Non-pigmented ciliary epithelial cell (primary cell): ENCODE measurements at places on chromosomes 5 and 9.

DNA sequence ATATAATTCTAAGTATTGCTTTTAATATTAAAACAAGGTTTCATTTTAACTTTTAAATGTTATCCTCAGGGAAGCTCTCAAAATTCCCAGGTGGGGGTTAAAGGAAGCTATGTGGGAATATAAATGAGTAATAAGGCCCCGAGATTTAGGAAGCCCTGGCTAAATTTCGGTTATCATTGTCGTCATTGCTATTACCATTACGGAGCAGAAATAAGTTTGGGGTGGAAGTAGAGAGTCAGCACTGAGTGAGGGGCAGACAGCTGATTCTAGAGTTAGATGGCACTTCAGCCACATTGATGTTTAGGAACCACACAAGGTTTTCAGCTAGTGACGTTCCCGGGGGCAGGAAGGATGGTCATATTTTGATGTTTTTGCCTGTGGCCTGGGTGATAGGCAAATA lies 74.9 kb downstream of the NREP start:
- DNase-seq = no peak

DNA sequence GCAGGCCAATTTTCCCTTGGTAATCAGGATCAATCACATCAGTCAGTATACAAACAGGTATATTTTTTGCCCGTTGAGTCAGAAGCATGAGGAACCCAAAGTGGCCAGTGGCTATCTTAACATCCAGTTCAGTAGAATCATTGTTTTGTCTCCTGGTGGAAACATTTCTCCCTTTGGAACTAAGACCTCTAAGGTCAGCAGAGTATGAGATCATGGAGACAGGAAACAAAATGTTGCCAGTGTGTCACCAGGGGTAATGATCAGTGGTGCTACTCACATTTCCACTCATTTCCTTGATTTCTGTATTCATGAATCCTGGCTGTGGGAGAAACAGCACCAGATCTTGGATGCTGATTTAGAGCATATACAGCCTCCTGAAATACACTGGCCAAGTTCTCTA lies 553.0 kb downstream of the CSNK1G3 start:
- DNase-seq = no peak

DNA sequence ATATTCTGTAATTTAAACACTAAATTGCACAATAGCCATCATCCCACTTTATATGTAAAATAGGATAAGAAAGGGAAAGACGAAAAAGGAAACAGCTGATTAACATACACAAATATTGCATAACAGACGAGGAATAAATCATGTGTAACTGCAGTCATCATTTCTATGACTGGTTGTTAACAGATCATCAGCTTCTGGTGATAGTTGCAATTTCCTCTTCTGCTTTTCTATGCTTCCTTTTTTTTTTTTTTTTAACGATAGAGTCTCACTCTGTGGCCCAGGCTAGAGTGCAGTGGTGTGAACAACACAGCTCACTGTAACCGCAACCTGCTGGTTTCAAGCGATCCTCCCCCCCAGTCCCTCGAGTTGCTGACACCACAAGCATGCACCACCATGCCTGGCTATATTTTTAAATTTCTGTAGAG lies 22.5 kb upstream of the JAKMIP2 start:
- DNase-seq = no peak

- DNase-seq = no peak
Measured at GRCh38 chr9:95770653-95771131, 104.8 kb upstream of the ERCC6L2 start.

DNA sequence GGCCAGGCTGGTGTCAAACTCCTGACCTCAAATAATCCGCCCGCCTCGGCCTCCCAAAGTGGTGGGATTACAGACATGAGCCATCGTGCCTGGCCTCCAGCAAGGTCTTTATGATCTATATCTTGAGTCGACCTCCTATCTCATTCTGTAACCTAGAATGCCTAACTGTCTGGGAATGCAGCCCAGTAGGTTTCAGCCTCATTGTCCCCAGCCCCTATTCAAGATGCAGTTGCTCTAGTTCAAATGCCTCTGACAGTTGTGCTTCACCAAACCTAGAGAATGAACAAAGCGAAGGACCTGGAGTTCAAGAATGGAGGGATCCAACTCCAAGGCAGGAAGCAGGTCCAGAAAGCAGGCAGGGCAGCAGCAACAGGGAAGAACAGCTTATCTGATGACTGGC lies 30.8 kb downstream of the GLRX start:
- DNase-seq = no peak

DNA sequence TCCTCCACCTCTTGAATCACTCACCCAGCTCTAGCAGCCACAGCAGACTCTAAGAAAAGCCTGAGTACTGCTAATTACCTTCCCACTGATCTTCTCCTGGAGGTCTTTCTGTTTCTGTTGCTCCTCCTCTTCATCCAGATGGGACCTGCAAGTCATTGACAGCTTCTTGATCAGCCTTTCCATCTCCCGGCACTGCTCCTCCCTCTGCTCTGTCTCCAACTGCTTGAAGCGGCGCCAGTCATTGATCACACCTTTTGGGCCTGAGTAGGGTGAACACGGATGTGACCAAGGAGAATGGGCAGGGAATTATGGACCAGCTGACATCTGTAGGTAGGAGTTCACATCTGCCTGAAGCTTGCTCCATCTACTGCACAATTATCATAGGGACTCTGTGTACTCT lies 5.5 kb downstream of the PDCL start:
- no peak for DNase-seq

- no peak for DNase-seq
Measured at GRCh38 chr5:59496524-59497134, 396.9 kb downstream of the PDE4D start.

DNA sequence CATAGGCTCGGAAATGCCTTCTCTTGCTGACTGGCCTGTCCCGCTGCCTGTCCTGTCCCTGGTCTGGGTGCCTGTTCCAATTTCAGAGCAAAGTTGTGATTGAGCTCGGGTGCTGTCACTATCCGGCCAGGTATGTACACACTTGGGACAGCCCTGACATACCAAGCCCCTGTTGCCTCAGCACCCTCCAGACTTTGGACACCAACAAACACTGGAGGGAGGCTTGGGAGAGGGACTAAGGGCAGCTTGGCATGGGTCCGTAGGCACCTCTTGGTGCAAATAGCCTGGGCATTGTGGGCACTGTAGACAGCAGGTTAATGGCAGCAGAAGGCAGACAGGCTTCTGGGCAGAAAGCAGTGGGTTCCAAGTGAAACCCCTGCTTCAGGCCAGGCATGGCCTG lies 86.3 kb upstream of the SEMA6A start:
- DNase-seq = no peak

- no peak for DNase-seq
Measured at GRCh38 chr9:121455527-121456239, 44.0 kb downstream of the GGTA1 start.

- no peak for DNase-seq
Measured at GRCh38 chr9:128818839-128819715, 777 bp downstream of the ENDOG start.

DNA sequence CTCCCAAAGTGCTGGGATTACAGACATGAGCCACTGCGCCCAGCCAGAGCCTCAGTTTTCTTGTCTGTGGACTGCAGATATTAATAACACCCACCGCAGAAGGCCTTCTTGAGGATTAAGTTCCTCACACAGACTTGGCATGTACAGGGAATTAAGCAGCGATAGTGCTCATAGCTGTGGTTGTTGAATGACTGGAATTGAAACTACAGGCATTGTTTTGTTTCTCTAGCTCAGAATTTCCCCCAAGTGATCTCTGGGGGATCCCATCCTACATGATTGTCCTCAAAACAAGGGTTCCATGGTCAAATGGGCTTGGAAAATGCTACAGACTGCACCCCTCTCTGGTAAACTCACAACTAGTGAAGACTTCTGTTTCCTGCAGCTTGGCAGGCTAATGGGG lies 44.2 kb upstream of the TDRD7 start:
- DNase-seq = no peak

DNA sequence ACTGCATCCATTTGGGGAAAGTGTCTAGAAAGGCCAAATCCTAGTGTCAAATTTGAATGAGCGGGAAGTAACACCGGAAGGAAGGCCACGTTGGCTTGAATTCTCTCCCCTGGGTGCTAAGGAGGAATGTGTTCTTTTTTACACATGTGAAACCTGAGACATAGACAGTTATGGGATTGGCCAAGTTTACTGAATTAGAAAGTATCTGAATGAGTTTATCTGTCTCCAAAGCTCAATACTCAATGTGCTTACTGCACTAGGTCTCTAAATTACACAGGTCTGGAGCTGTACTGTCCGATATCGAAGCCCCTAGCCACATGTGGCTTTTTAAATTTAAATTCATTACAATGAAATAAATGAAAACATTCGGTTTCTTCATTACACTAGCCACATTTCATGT lies 6.0 kb downstream of the DMRT1 start:
- no peak for DNase-seq

DNA sequence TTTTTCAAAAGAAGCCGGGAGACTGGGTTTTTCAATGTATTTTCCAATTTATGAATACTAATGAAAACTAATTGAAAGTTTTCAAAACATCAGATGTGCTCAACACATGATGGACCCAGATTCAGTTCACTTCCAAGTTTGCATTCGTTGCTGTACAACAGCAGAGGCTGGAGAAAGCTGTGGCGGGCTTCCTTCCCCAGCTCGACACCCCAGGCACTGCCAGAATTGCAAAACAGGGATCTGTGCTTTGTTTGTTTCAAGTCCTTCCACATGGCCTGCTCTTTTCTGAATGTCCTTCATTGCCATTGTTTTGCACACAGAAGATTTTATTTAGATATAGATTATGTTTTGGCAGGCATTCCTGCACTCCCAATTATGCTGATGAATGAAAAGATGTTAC lies 30.3 kb upstream of the INSYN2B start:
- no peak for DNase-seq

DNA sequence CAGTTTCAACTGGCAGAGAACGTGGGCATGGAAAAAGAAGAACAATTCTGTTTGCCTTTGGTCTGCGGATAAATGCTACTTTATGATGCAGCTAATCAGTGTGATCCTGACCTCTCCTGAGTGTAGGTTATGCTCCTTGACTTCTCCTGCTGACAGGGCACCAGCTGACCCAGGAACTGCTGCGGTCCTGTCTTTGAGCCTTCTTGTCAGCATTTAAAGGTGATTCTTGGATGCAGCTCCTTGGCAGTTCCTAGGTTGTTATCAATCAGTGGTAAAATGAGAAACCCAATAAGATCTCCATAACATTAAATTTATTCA lies 150.3 kb upstream of the FGF10 start:
- DNase-seq = no peak

DNA sequence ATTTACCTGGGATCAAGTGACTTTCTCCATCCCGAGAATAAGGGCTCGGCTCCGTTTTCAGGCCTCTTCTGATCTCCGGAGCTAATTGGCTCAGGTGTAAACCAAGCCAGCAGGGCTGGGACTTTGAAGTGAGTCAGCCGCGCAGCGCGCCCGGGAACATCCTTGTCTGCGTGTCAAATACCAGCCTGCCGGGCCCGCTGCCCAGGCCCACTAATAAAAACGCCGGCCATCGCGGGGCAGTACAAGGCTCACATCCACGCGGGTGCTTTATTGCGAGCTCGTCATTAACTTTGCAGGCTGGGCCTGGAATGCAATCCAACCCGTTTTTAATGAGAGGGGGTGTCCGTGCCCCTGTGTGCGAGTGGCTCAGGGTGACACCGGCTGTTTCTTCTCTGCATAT lies 416.8 kb downstream of the IRX2 start:
- DNase-seq = no peak

DNA sequence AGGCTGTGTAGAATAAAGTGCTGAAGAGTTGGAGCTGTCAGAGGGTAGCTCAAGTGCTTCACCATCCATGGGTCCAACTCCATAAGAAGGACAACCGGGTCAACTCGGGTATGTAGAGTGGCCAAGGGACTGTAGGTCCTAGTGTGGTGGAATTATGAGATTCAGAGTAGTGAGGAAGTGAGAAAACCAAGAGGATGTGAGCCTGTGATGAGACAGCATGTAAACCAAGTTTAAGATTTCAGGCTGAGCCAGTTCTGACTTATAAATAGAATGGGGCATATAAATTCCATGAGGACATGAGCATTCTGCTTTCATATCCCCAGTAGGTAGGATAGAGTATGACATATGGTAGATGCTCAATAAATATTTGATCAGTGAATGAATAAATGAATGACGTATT lies 96.3 kb downstream of the CFAP95 start:
- no peak for DNase-seq

DNA sequence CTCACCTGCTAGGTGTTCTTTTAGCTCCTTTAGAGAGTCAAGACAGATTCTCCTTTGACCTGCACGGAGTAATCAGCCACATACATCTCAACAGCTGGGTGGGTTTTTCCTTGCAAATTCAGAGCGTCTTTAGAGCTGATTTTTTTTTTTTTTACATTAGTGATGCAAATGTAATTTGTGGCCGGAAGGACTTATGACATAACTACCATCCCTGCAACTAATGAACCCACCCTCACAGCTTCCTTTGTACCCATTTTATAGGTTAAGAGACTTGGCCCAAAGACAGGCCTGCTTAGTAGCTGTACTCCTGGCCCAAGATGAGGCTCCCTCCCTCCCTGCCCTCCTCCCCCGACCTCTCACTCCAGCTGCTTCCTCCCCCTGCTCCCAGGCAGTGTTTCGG lies 69.9 kb upstream of the NIPAL4 start:
- no peak for DNase-seq

DNA sequence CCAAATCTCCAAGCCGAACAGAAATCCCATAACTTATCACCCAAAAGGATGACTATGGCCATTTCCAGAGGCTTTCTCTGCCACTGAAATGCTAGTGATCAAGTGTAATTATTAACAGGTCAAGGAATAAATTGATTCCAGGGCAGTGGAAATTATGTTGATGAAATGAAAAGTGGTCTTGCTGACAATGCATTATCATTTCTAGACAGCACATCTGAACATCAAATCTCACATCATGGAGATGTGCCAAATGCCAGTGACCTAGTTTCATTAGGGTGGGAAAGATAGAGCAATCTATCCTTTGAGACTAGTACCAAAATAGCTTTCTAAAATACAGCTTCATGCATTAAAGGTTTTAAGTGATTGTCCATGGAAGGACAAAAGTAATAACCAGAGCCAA lies 86.1 kb downstream of the AUH start:
- no peak for DNase-seq

DNA sequence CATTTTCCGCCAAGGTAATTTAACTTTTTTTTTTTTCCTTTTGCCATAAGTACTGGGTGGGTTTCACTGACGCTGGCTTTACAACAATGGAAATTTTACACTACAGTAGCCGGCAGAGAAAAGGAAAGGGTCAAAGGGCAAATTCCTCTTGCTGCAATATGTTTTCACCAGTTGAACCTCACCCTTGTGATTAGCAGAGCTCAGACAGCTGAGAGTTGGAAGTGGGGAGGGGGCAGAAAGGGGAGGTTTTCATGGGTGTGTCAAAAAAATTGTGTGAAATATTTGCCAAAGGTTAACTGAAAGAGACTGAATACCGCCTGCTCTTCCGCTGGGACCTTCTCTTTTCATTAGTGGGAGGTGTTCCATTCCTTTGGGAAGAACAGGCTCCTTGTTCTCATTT lies 296.9 kb downstream of the ADAMTS6 start:
- no peak for DNase-seq
